ENCODE measurements at places on chromosomes 1 and 21.

GRCh38 chr21:38830671-38831525 is 25.2 kb downstream of the ETS2 start:
- no peak for DNase-seq

GRCh38 chr1:6753320-6754140 is 31.7 kb upstream of the CAMTA1 start:
- no peak for DNase-seq

GRCh38 chr1:244273262-244273844 is 178.4 kb downstream of the ADSS2 start:
- DNase-seq = no peak

DNA sequence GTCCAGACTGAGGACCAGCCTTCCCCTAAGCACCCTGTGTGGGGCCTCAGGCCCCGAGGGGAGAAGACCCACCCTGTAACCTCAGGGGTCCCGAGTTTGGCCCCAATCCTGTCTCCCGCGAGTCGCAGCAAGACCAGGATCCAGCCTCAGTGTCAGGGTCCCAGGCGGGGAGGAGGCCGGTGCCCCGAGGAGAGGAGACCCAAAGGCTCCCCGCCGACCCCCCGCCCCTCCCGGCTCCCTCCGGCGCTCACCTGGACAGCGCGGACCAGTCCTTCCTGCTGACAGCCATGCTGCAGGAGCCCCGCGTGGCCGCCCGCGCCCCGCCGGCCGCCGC is at the start of gene LAD1:
LAD1 (minus strand) TSS at position 307 of the 334 bp plus-strand sequence; CDS start at position 289, 18 bp downstream.
- no peak for DNase-seq

DNA sequence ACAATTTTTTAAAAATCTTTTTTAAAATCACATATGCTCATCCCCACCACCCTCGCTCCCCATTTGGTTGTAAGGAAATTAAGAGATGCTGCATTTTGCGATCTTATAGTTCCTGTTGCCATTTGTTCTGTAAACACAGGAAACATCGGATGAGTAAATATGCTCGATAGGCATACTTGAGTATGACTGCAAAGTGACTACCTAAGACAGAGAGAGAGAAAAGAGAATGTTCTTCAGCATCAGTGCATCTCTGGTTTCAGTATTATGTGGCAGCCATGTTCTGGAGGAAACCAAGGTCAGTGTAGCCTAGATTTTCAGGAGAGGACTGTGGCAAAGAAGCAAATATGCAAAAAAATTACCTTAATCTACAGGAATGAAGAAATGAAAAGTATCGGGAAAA is 265.5 kb upstream of the FMN2 start:
- DNase-seq = no peak

- DNase-seq = no peak
Measured at GRCh38 chr1:239872626-239873025, 219.1 kb upstream of the FMN2 start.

GRCh38 chr1:116545359-116545705 is 25.5 kb downstream of the CD58 start:
- DNase-seq = no peak

GRCh38 chr1:152047413-152047729 is 10.6 kb upstream of the S100A11 start:
- DNase-seq = no peak

GRCh38 chr1:100051893-100052292 is 80.8 kb downstream of the SASS6 start:
- no peak for DNase-seq

DNA sequence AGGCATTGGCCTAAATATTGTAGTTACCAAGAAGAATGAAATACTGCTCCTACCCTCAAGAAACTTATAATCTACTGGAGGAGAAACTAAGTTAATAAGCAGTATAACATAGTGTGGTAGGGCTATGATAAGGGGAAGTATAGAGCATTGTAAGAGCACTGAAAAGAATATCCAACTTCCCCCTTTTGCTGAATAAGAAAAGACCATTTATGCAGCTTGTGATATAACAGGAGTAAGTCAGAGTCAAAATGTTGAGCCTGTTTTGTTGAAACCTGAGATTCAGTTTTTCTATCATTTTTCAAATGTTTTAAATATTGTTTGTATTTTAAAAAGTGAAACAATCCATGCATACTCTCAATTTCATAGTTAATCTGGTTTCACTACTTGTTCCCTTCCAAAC is 48.3 kb upstream of the FCRL4 start:
- DNase-seq = no peak

DNA sequence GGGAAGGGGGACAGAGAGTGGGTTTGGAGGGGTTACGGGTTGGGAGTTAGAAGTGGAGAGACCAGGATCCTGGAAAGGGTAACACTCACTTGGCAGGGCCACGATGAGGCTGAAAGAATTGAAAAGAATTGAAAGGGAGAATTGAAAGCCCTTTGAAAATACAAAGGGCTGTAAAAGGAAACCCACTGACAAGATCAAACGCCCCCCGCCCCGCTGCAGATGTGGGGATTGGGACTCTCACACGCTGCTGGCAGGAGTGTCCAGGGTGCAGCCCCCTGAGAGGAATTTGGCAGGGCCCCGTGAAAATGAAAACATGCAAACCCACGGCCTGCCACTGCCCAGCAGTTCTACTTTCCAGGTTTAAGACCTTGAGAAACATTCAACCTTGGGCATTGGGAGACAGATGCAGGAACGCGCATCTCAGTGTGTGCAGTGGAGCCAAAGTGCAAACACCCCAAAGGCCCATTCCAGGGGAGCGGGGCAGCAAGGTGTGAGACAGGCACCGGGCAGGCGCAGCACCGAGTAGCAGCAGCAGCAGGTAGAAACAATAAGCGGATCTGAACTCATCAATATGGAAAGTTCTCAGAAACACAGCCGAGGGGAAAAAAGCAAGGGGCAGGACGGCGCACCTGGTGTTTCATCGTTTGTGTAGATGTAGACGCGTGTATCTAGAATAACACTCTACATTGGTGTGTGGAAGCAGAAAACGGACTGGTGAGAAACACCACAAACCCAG is 8.3 kb upstream of the TNFRSF1B start:
- no peak for DNase-seq

DNA sequence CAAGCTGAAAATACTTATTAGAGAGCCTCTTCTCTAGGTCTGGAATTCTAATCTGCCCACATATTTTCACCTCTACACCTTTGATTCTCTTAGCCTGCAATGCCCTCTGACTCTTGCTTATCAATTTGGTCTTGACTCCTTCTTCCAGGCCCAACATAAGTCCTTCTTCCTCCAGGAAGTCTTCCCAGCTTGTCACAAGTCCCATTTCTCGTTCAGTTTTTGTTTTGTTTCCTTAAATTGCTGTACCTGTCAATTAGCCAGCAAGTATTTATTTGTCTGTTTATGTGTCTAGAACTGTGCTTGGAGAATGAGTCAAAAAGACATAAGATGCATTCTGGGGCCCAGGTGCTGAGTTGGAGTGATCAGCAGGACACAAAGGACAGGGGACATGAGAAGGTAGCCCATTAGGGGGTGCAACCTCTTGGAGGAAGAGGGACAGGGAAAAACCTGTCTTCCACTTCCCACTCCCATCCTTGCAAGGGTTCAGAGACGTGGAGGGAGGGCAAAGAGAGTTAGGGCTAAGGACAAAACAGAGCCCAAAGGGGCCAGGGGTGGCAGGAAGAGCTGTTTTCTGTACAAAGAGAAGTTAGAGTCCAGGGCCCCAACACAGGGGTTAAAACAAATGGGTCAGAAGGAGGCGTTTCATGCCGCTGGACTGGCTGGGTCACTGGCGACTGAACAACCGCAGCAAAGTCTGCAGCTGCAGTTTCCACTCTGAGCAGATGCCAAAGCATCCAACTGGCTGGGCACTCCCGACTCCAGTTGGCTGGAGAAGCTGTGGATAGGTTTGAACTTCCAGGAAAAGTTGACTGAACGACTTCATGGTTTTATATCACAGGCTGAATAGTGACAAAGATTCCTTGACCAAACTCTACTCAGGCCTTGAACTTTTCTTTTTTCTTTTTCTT is 10.7 kb upstream of the CNR2 start:
- DNase-seq = no peak

All from stimulated activated CD8-positive, alpha-beta memory T cell treated with anti-CD3 and anti-CD28 coated beads, Interleukin-7, amount 100 ng/mL, for 4 hours (primary cell).